ENCODE measurements at places on chromosomes 4 and X.

- DNase-seq: no peak
These were observed 5.6 kb downstream of the SEPTIN11 start for GRCh38 chr4:76955182-76955581.

GRCh38 chr4:13371048-13371447 lies 113.1 kb downstream of the RAB28 start:
- no peak for DNase-seq

GRCh38 chr4:59060895-59061294 lies 1950.7 kb upstream of the IGFBP7 start:
- DNase-seq: no peak

- no peak for DNase-seq
These were observed 123.6 kb downstream of the RBM47 start for GRCh38 chr4:40506066-40506465.

DNA sequence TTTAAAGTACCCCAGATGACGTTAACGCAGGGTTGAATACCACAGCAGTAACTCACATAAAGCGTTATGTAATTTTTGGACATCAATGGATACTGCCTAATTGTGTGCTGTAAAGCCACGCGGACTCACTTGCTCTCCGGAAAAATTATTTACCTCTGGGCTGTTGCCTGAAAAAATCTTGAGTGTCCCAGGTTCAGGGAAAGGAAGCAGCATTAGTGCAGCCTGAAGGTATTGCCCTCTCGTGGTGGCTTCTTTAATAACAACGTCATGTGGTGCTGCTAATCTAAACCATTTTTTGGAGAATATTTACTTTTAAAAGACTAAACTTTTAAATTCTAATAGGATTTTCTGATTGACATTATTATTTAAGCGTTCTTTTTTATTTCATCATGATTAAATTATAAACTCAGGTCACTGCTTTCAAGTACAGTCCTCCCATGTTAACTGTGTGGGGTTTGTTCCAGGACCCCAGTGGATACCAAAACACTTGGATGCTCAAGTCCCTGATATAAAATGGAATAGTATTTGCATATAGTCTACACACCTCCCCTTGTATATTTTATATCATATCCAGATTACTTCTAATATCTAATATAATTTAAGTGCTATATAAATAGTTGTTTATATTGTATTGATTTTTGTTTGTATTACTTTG lies 384.8 kb downstream of the FAM133A start:
- peak; percentile 57 for DNase-seq

DNA sequence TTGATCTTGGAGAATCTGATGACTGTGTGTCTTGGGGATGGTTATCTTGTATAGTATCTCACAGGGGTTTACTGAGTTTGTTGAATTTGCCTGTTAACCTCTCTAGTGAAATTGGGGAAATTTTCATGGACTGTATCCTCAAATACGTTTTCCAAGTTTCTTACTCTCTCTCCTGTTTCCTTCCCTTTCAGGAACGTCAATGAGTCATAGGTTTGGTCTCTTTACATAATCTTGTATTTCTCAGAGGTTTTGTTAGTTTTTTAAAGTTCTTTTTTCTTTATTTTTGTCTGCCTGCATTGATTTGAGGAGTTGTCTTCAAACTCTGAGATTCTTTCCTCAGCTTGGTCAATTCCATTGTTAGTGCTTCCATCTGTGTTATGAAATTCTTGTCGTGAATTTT lies 227.7 kb upstream of the GPRIN3 start:
- no peak for DNase-seq

- DNase-seq: no peak
These were observed 6.6 kb upstream of the MAGEB17 start for GRCh38 chrX:16160729-16161128.

GRCh38 chr4:186724058-186724863 lies 605 bp upstream of the FAT1 start:
- DNase-seq: no peak

DNA sequence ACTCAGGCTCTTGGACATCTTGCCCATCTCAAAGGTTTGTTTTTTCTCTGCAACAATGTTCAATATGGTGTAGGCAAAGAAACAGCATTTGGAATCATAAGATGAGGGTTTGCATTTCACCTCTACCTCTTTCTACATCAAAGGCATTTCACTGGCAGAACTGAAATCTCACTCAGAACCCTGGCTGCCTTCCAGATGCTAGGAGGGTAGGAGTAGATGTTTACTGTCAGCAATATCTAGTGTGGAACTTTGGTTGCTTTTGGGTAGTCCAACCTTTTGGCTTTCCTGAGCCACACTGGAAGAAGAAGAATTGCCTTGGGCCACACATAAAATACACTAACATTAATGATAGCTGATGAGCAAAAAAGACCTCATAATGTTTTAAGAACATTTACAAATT lies 297.0 kb upstream of the KLF3 start:
- no peak for DNase-seq

DNA sequence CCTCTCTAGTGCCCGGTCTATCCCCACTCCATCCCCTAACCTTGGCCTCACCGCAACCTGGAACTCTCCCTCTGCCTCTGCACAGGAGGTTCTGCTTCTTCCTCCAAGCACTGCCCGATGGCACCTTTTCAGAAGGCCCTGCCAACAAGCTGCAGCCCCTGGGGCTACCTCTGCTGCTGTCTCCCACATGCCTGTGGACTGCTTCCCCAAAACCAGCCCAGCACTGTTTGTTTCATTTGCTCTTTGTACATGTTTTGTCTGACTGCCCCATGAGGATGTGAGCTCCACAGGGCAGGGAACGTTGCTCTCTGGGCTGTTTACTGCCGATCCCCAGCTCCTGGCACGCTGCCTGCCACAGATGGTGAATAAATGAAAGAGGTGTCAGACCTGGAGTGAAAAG lies 85.4 kb downstream of the INTS6L start:
- no peak for DNase-seq

DNA sequence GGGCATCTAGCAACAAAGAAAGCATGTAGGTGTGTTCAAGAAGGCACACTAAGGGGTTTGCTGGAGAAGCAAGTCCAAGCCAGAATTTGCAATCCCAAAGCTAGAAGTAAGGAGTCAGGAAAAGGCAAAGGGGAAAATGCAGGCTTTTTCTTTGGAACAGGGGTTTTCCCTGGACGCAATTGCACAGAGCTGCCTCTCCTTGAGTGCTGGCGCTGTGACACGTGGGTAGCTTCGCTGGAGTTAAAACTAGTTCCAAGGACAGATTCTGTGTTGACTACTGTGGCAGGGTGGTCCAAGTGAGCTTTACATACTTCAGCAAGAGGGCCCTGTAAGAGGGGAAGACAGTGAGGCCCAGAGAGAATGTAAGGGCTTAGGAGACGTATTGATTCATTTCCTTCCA lies 277.1 kb downstream of the ADGRA3 start:
- no peak for DNase-seq

DNA sequence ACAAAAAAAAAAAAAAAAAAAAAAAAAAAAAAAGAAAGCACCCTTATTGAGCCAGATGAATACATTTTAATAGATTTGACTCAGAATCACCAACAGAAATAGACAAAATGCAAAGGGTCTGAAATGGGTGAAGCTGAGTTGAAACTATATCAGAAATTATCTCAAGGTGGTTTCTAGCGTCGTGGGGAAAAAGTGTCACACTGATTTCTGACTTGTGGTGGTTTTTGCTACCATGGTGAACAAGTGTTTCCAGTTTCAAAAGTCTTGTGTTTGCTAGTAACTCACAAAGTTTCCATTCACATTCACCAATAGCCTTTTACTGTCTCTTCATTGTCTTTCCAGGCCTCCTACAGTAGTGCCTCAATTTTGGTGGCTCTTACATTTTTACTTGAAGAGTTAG lies 135.5 kb downstream of the ARHGAP24 start:
- DNase-seq: no peak

DNA sequence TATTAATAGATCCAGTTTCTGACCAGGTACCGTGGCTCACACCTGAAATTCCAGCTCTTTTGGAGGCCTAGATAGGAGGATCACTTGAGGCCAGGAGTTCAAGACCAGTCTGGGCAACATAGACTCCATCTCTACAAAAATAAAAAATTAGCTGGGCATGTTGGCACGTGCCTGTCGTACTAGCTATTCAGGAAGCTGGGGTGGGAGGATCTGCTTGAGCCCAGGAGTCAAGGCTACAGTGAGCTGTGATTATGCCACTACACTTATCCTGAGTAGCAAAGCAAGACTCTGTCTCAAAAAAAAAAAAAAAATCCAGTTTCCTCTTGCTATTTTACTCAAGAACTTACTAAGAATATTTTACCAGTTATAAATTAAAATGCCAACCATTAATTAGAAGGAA lies 91.7 kb downstream of the SLC10A6 start:
- DNase-seq: no peak

DNA sequence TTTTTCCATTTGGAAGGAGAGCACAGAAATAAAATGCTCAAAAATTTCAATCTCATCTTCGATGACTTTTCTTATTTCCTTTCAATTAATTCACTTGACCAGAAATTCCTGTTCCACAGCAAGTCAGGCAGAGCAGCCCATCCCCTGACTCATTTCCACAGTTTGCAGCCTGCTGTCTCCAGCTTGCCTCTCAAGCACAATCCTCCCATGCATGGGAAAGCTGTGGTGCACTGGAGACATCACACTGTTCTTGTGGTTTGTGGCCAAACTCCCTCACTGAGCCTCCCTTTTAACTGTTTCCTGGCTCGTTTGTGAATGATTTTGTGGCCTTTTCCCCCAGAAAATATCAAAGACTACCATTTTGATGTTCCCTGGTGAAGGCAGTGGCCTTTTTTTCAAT lies 114.0 kb upstream of the ENPEP start:
- no peak for DNase-seq

GRCh38 chr4:138297743-138298405 lies 55.7 kb upstream of the SLC7A11 start:
- no peak for DNase-seq

- no peak for DNase-seq
These were observed 230.4 kb downstream of the EDA2R start for GRCh38 chrX:66408507-66408906.

DNA sequence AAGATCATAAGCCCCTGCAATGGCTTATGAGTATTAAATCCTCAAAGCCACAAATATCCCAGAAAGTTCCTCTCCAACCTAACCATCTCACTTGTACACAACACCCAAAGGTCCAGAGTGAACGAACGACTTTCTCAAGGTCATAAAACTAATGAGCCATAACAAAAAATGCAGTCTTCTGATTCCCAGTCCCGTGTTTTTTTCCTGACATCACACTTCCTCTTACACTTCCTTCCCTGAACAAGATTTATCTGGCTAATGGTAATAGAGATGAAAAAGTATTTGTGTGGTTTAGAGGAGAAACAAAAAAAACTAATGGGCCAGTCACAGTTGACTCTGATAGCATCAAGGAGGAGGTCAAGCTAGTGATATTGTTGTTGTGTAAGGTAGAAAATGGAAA lies 99.5 kb upstream of the KLHL13 start:
- no peak for DNase-seq

DNA sequence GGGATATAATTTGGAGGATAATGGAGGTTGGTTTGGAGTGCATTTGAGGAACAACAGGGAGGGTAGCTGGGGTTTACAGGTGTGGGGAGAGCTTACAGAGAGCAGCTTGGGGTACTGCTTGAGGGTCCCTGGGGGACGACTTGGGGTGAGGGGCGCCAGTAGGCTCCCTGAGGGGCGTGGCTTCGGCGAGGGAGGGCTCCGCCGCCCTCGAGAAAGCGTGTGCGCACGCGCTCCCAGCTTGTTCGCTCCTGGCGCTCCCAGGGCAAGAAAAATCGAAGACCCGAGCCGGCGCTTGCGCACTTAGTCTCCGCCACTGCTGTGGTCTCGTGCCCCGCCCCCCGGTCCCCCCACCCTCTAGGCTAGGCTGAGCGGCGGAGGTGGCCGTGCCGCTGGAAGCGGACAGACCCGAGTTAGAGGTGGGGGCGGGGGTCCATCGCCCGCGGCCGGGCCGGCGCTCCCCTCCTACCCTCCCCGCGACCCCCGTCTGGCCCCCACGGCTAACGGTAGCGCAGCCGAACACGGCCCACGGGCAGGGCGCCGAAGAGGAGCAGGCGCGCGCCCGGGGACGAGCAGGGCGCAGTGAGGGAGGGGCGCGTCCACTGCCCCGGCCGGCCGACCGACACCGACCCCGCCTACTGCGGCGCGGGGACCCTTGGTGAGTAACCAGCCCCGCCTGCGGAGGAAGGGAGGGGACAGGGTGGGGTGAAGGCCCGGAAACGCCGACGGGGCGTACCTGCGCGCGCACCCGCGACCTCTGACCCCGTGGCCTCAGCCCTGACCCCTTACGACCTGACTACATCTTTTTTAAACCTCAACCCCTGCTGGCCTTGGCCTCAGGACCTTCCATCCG lies 5.4 kb upstream of the CCDC120 start:
- peak; percentile 60 for DNase-seq

DNA sequence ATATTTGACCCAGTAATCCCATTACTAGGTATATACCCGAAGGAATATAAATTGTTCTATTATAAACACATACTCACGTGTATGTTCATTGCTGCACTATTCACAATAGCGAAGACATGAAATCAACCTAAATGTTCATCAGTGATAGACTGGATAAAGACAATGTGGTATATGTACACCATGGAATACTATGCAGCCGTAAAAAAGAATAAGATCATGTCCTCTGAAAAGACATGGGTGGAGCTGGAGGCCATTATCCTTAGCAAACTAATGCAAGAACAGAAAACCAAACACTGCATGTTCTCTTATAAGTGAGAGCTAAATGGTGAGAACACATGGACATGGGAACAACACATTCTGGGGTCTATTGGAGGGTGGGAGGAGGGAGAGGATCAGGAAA lies 36.5 kb downstream of the NUDT9 start:
- DNase-seq: no peak

DNA sequence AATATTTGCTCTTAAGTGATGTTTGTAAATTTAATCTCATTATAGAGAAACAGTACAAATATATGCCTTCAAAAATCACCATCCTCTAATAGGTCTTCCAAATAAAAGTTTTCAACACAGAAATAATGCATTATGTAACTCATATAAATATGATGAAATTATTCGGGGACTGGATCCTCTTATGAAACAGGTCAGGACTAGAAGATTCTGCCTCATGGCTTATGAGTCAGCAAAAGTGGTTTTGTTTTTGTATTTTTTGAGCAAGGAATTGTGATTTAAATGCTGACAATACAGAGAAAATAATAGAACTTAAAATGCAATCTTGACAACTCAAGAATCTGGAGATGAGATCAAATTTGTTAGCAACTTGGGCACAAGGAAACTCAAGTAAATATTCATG lies 179.7 kb upstream of the NDP start:
- DNase-seq: no peak

- DNase-seq: no peak
These were observed 569 bp upstream of the PDLIM5 start for GRCh38 chr4:94451051-94451694.

DNA sequence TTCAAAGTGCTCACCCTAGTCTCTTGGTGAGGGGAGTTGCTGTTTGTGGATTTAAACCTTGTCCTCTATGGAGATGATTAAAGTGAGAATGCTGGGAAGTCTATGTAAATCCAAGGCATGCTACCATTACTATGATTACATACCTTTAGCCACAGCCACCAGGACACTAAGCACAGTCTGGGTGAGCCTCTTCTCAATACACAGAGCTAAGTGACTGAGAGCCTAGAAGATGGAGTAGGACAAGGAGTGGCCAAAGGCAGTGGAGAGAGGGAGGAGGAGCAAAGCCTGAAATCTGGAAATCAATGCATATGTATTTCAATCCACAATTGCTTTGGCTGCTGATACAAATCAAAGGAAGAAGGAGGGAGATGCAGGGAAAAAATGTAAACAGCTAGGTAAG lies 12.7 kb upstream of the TSPAN5 start:
- no peak for DNase-seq
